ENCODE measurements at places on chromosomes 2 and 18.

- no peak for DNase-seq
These were observed 76.1 kb downstream of the SEPTIN10 start for GRCh38 chr2:109537565-109538222.

- no peak for DNase-seq
These were observed 93.3 kb downstream of the HRH4 start for GRCh38 chr18:24553571-24554285.

DNA sequence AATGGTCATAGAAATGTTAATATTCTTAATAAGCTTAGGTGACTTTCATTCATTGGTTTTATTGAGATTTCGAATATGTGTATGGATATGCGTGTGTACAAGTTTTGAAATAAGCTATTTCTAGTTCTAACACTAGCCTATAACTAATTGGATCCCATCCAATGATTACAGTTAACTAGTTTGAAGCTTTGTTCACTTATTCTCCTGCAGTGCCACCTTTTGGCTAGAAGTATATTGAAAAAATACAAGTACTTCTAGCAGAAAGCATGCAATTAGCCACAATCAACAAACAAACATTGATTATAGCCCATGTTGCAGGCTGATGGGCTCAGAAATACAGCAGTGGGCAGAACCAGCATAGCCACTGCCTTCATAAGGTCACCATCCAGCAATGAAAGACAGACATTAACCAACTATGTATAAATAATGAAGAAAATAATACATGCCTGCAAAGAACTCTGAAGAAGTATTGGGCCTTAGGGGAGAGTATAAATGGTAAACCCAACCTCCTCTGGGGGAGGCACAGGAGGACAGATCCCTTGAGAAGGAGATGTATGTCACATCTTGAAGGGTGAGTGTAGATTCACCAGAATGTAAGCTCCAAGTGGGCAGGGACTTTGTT is 5.1 kb upstream of the PIEZO2 start:
- DNase-seq = no peak

DNA sequence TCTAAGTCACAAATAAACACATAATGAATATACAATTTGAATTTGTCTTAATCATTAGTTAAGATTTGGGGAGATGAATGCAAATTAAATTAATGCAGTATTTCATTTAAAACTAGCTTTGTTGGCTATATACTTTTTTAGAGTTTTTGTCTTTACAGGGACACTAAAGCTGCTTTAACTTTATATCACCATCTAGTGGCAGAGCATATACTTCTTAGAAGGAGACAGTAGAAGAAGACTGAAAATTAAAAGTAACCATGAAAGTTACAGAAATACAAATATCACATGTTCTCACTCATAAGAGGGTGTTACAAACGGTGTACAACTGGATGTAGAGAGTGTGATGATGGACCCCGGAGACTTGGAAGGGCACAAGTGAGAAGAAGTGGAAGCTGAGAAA is 268.3 kb upstream of the NETO1 start:
- no peak for DNase-seq

- DNase-seq = no peak
These were observed 372.5 kb downstream of the SATB2 start for GRCh38 chr2:199085261-199085660.

- DNase-seq = no peak
These were observed 713.9 kb upstream of the CDH2 start for GRCh38 chr18:28890791-28891190.

GRCh38 chr2:86017901-86018896 is 87.5 kb downstream of the POLR1A start:
- no peak for DNase-seq

Measured in activated naive CD4-positive, alpha-beta T cell treated with anti-CD3 and anti-CD28 coated beads, Interleukin-2, amount 50 U/mL, for 72 hours (primary cell).